Fibroblast of skin of abdomen (primary cell): ENCODE measurements at places on chromosomes 7 and 10.

- no peak for DNase-seq
These were observed 266.2 kb upstream of the PHF14 start for GRCh38 chr7:10707519-10707918.

- no peak for DNase-seq
These were observed 12.7 kb upstream of the RHBDD2 start for GRCh38 chr7:75866114-75866488.

DNA sequence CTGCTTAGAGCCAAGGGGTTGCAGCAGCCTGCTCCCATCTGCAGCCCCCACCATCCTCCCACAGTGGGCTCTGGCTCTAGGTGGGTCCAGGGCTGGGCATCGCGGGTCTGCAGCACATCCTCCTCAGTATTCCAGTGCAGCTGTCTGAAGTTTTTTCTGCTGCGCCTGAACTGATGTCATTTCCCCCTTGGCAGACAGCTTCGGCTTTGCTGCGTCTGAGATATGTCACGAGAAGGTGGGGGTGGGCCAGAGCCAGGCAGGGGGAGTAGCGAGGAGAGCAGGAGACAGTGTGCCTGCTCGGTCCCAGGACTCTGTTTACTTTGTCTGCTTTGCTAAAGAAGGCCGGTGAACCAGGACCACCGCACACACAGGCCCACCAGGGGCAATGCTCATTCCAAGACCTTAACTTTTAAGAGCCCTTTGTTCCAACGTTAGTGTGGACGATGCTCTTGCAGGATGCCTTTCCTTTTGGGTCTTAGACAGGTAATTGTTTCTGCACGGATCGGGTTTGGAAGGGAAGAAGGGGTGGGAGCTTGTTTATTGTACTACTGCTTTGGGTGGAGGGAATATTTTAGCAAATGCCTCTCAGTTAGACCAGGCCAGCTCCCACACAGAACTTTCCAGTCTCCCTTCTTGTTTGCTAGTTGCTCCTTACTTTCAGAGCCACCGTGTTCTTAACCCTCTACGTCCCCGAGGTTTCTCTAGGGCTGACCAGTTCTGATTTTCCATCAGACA lies 32.4 kb downstream of the WBP1L start:
- peak; percentile 94 for DNase-seq

DNA sequence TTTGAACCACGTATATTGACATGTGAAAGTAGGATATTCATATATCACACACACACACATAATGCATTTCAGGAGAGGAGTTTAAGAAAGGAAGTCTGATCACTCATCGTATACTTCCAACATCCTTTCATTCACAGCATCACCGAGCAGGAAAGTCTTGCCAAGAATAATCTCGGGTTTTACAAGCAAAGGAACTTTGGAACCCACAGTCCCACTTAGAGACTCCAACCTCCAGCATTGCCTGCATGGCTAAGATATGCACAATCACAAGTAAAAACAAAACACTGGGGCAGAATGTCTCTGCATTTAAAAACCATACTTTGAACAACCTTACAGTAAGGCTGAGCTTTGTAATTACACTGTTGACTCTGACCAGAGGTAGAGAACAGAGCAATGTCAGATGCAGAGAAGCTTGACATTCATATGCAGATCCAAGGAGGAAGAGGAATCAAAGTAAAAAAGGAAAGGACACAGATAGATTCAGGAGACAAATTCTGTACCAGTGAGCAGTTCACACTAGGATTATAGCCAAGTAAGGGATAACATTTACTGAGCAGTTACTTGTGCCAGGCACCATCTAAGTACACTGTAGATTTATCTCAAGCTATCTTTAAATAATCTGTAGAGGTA lies 14.8 kb downstream of the THSD7A start:
- DNase-seq: no peak

DNA sequence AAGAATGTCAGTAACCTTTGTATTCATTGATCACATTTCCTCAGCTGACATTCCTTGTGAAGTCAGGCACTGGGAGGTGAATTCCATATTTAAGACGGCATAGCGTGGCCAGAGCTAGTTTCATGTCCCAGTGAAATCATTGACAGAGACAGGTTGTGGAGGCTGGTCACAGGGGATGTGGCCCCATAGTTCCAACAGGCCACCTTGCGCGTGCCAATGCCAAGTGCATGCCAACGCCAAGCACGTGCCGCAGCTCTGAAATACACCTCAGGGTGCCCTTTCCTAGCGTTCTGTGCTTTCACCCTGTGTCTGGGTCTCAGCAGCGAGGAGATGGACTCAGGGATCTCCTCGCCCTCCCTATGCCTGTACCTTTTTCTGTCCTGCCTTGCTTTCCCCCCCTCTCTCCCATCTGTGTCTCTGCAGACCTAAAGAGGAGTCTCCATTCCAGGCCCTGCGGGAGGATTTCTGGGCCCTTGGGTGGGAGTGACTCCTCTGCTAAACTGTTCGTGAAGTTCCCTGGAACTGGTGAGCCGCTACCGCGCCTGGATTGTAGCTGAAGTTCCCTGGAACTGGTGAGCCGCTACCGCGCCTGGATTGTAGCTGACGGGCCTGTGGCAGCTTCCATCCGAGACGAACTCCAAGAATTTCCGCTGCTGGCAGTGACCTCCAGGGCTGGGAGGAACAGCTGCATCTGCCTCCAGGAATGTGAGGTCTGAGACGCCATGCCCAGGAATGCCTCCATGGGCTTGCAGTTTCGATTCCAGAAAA lies 19.7 kb downstream of the AQP1 start:
- DNase-seq: peak; percentile 74

- DNase-seq: peak; percentile 84
These were observed 299.9 kb upstream of the PITRM1 start for GRCh38 chr10:3472287-3473051.

DNA sequence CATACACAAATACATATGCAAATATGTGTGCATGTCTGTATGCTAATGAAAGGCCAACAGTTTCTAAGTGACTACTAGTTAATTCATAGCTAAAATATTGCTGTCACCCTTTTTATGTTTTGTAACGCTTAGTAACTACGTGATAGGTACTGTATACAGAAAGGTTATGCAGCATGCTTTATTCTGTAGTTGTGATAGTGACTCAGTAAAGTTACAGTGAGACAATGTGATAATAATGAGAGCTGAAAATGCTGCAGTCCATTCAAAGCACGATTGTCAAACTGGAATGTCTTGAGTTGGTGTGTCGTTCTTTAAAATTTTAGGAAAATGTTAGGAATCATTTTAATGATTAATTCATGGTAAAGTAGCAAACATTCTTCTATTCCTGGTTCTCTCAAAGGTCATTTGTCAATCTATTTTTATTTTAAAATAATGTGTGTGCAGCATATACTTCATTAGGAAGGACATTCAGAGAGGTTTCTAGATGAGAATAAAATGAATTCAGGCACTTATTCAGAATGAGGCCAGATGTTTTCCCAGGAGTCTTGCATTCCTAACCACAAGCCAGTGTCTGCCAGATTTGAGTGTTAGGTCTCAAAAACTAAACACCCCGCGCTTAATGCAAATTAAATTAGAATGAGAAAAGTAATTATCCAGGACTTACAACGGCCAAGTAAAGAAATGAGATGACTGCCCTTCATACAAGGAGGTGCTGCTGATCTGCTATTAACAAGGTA lies 408.8 kb upstream of the FZD8 start:
- DNase-seq: no peak

DNA sequence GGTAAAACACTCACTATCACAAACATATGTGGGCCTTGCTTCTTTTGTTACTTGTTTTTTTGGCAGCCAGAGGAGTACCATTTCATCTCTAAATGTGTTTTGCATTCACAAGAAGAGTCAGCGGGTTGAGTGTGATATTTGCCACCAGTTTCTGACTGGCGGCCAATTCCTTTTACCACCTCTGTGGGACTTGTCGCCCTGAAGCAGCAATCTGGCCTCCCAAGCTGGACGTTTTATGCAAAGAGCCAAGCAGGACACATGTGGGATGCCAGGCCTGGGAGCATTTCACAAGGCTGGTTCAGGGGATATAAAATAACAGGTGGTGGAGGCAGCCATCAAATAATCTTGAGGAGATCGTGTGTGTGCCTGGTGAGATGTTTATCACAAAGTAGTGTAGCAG lies 61.8 kb upstream of the TRIL start:
- DNase-seq: no peak

GRCh38 chr7:11185179-11185815 lies 211.6 kb downstream of the PHF14 start:
- DNase-seq: peak; percentile 77

GRCh38 chr10:28558923-28559508 lies 26.1 kb downstream of the WAC start:
- no peak for DNase-seq

DNA sequence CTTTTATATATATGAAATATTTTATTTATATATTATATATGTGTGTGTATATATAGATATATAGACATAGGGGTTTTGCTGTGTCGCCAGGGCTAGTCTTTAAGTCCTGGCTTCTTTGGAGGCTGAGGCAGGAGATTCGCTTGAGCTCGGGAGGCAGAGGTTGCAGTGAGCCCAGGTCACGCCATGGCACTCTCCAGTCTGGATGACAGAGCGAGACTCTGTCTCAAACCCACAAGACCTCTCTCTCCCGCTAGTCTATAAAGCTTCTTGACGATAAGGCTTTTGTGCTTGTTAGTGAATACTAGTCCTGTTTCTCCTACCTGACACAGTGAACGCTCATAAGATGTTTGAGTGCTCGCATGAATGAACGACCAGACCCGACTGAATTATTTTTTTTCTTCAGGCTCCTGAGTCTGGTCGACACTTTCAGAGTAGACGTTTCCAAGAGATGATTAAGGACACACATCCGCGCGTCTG lies 577 bp upstream of the DDX21 start:
- DNase-seq: no peak

DNA sequence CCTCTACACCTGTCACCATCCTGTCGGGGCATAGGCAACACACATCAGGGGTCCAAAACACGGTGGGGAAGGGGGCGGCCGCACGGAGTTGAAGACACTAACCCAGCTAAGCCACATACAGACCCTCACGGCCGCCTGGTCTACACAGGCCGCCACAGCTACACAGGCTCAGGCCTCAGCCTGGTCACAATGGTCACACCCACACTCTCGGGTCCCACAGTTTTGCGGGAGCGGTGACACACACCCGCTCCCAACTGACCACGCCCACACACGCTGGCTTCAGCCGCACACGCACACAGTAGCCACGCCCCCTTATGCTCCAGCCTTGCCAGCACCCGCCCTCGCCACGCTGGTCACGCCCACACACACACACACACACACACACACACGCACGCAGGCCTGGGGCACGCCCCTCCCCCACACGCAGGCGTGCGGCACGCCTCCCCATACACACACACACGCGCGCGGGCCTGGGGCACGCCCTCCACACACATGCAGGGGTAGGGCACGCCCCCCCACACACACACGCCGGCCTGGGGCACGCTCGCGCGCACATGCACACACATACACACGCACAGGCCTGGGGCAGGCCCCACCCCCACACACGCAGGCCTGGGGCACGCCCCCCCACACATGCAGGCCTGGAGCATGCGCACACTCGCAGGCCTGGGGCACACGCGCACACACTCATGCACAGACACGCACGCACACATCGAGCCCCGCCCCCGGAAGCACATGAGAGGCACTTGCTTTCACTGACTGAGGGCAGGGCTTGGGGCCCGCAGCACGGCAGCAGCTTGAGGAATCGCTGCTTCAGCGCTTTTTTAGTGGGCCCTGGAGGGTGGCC lies 12.3 kb upstream of the OGA start:
- DNase-seq: peak; percentile 93

GRCh38 chr10:28800144-28800543 lies 122.8 kb downstream of the BAMBI start:
- DNase-seq: peak; percentile 18

DNA sequence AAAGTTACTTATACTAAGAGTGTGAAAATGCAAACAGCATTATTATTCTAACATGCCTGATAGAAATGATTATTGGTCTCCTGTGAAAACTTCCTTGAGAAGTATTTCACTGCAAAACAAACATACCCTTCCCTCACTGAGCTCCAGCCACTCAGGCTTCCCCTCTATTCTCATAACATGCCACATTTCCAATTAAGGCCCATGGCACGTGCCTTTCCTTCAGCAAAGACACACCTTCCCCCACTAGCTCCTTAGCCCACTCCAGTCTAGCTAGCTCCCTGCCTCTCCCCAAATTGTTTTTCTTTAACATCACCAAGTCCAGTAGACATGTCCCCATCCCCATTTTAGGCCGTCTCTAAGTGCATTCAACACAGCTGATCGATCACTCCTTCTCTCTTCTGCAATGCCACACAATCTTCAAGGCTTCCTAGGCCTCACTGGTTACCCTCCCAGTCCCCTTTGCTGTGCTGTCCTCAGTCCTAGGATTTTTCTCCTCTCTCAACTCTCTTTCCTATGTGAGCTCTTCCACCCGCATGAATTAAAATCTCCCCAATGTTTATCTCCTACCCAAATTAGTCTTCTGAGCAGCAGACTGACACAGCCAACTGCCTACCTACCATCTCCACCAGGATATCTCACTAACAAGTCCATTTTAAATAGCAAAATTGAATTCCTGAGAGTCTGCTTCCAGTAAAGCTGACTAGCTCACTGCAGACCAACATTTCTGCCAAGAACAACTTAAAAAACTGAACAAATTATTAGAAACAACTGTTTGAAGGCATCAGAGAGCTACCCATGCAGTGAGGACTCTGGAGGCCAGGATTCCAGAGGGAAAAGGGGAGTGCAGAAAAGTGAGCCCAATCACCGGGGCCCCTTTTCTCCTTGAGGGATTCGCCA lies 11.9 kb downstream of the CYTH3 start:
- DNase-seq: peak; percentile 79

DNA sequence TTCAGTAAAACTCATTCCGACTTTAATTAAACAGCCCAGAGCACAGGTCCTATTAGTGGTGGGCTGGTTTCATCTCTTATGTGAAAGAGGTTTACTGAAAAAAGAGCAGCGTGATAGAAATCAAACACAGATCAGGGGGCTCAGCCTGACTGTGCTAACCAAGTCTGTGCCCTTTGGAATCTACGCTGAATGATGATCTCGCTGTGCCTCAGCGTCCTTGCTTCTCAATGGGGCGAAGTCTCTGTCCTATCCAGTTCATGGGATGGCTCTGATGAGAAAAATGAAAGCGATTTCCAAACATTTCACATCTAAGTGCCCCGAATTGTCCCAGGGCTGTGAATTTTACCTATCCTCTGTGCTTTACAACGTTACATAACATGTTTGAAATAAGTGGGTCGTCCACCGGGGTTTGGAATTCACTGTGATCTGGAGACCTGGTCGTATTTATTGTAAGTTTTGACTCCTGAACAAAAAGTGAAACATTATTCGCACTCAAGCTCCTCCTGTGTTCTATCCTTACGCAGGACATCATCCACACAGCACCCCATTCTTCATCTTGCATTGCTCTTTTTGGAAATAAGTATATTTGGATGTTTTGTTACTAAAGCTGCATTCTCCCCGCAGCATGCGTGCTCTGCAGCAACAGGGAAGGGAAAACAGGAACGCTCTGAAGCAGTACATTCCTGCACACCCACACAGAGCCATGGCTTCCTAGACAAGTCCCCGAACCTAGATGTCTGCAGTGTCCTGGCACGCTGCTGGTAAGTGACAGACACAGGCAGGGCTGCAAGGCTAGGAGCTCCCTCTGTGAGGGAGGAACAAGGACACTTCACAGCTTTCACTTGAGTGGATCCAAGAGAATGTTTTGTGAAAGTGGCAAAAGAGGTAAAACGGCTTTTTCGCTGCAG lies 83.5 kb downstream of the SLC37A3 start:
- no peak for DNase-seq
